ENCODE measurements at places on chromosomes 6 and 20.

DNA sequence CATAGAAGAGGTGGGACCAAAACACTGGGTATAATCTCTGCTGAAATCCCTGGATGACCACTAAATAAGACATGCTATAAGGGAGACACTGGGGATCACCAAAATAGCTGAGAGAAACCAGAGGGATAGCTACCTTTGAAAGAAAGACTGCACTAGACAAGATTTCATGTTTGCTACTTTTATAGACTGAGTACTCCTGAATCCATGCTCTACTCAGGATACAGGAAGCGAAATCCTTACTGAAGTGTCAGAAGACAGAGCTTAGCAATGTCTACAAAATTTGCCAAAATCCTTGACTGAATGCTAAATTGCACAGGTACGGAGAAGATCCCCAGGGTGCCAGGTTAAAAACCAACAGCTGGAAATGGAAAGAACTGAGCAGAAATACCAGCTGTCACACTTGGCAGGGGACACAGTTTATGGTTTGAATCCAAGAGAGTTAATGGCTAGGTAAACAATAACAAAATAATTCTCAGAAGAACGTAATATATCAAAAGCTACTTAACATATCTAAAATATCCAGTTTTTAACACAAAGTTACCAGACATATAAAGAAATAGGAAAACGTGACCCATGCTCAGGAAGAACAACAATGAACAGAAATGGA lies 125.4 kb downstream of the MAN1A1 start:
- no peak for DNase-seq

DNA sequence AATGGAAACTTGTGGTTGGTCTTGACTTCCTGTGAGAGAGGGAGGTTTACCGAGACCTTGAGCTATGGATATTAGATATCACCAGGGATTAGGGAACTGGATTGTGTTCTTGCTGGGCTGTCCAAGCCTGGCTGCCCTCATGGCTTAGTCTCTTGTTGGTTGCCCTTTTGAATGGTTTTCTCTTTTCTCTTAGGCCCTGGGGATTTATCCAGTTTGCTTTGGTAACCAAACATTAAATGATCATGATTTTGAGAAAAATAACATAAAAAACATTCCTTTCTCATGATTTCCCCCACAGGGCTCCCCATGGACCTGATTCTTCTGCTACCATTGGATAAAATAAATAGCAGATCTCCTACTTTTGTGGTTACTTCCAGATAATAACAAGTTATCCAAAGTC lies 306.4 kb upstream of the RNF217 start:
- no peak for DNase-seq

- no peak for DNase-seq
These were observed 10.5 kb downstream of the SNAI1 start for GRCh38 chr20:49993301-49993751.

- no peak for DNase-seq
These were observed 72.4 kb downstream of the SHLD1 start for GRCh38 chr20:5822569-5822968.

DNA sequence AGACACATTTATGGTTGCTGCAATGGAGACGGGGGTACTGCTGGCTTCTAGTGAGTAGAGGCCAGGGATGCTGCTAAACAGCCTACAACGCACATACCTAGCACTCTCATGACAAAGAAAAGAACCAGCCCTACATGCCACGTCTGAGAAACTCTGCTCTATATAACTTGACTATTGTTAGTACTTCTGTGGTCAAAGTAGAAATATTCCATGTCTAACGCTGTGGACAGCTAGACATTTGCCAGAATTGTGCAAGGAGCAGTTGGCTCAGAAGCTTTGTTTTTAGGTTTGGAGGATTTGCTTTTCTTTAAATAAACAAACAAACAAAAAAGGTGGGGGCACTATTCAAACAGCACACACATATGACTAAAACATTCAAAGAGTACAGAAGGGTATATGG lies 20.5 kb downstream of the UBE2V1 start:
- no peak for DNase-seq

- peak; percentile 7 for DNase-seq
These were observed 114.3 kb upstream of the SYNCRIP start for GRCh38 chr6:85756982-85757381.

- no peak for DNase-seq
These were observed 30.6 kb downstream of the HIVEP2 start for GRCh38 chr6:142914369-142914768.

DNA sequence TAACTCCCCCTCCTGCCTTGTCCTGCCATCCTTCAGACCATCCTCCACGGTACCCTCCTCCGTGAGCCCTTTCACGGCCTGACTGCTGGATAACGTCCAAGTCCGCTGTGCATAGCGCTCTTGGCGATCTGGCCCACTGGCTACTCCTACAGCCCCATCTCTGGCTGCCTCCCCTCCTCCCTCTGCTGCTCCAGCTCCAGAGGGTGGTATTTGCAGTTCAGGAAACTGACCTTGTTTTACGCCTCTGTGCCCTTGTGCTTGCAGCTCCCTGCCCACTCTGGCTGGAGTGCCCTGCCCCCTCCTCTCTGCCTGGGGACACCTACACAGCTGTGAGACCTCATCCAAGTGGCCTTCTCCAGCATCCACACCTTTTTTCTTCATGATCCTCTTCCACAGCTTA lies 6.5 kb upstream of the RREB1 start:
- no peak for DNase-seq

DNA sequence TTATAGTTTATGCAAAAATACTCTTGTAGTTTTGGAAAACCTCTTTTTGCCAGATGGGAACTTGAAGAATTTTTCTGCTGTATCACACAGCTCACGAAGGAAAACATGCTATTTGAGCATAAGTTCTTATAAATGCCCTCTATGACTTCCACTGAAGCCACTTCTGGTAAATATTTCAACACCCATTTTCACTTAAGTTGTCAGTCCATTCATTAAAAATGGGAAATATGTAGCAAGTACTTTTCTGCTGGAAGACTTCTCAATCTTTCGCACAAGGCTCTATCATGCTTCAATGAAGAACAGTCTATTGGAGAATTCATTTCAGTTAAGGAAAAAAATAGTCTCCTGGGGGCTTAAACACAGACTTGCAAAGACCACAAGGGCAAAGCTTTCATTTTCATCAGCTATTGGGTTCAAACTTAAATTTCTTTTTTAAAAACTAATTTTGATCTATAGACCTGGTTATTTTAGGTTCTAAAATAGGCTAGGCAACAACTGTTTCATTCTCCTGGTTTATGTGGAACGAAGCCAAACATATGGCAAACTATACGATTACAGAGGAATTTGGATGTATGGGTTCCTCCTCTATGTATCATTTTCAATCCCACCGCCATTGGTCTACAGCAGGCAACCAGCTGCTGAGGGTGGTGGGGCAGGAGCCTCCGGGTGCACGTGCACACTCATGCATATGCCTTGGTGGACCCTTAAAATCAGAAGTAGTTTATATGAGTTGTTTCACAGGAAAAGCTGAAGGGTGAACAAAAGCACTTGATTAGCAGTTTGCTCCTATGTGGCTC lies 38.7 kb downstream of the LAMA4 start:
- DNase-seq: no peak

GRCh38 chr6:82908661-82909060 lies 157.0 kb downstream of the UBE3D start:
- no peak for DNase-seq

DNA sequence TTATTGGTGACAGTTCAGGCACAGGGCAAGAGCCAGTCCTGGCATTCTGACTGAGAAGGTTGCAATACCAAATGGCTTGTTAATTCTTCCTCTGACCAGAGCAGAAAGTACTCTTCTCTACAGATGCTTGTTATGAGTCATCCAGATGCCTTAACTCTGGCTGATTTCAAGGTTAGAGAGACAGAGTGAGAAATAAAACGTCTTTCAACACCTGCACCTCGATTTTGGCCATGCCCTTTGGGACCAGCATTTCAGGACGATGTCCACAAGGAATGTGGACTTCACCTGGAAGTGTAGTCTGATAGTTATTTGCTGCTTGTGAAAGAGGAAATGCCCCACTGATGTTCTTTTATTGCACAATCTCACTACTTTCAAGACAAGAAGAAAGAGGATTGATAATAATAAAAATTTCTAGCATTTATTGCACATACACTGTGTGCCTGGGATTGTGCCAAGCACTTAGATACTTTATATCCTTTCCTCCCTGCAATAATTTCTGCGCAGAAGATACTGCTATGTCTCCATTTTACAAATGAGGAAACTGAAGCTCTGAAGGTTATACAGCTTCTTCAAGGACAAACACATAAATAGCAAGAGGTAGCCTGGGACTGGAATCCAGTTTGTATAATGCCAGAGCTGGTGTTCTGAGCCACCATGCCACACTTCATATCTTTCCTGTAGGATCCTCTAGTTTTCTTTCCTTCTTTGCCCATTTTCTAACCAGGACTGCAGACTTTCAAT lies 33.5 kb upstream of the MCM3 start:
- no peak for DNase-seq

GRCh38 chr20:1263853-1264252 lies 2.2 kb upstream of the SNPH start:
- no peak for DNase-seq

GRCh38 chr6:125866433-125866832 lies 75.7 kb downstream of the NCOA7 start:
- DNase-seq: no peak

GRCh38 chr6:134447883-134448387 lies 130.0 kb upstream of the SGK1 start:
- no peak for DNase-seq

DNA sequence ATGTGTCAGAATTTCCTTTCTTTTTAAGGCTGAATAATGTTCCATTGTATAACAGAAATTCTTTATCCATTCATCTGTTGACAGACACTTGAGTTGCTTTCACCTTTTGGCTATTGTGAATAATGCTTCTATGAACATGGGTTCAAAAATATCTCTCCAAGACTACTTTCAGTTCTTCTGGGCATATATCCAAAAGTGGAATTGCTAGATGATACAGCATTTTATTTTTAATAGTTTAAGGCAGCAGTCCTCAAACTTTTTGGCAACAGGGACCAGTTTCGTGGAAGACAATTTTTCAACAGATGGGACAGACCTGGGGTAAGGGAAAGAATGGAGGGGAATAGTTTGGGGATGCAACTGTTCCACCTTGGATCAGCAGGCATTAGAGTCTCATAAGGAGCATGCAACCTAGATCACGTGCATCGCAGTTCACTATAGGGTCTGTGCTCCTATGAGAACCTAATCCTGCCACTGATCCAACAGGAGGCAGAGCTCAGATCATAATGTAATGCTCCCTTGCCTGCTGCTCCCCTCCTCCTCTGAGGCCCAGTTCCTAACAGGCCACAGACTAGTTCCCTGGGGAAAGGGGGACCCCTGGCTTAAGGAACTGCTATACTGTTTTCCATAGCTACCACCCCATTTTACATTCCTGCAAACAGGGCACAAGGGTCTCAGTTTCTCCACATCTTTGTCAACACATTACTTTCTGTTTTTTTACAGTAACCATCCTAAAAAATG lies 239.9 kb upstream of the RNF217 start:
- peak; percentile 6 for DNase-seq
